ENCODE measurements at places on chromosomes 2 and 18. TPM values are rescaled to one million over a fixed set of nuclear protein-coding genes. Genes with fewer than 3 reads are reported as not detected.

The METAP1D gene
- 11.8 TPM for total RNA-seq

The DSC2 gene
- total RNA-seq: not detected

The CCL20 gene
- not detected for total RNA-seq

The MAP3K19 gene
- not detected for total RNA-seq

The SLC9A2 gene
- not detected for total RNA-seq

The CDKL4 gene
- 0.79 TPM for total RNA-seq

The MC4R gene
- total RNA-seq: not detected

DNA sequence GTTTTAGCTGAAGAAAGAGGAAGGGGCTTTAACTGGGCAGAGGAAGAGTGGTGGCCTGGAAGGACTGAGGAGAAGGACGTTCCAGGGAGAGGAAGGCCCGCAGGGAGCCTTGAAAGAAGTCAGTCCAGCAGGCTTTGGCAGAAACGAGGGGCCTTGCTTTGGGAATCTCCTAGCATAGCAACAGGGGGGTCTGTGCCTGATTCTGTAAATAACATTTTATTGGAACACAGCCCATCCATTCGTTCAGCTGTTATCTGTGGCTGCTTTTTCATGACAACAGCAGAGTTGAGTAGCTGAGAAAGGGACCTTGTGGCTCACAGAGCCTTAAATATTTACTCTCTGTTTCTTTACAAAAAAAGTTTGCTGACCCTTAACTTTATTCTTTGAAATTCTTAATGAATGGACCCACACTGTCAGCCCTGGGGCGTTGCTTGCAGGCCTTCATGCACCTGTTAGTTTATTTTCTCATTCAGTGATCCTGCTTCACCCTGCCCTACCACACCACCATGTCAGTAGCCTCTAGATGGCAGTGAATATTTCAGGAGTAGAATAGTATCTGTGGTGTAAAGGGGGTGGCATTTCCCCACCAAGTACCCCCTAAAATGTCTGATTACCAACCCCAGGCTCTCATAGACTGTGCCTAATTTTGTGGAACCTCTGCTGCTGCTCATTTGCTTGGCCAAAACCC, 61.0 kb downstream of the MGAT5 start:
- DNase-seq: no peak
- no peaks in the 10 kb centered on the region for H3K4me1 ChIP-seq
- H3K27me3 ChIP-seq: no peaks in the 10 kb centered on the region
- H3K27ac ChIP-seq: no peak overlapping the region

- no peak overlapping the region for H3K27ac ChIP-seq
- H3K4me1 ChIP-seq: no peaks in the 10 kb centered on the region
Observed at GRCh38 chr18:50855976-50856757, 22.8 kb upstream of the ME2 start.

- DNase-seq: no peak
- H3K27ac ChIP-seq: no peak overlapping the region
Observed at GRCh38 chr2:74228772-74229171, 30.4 kb downstream of the MTHFD2 start.

DNA sequence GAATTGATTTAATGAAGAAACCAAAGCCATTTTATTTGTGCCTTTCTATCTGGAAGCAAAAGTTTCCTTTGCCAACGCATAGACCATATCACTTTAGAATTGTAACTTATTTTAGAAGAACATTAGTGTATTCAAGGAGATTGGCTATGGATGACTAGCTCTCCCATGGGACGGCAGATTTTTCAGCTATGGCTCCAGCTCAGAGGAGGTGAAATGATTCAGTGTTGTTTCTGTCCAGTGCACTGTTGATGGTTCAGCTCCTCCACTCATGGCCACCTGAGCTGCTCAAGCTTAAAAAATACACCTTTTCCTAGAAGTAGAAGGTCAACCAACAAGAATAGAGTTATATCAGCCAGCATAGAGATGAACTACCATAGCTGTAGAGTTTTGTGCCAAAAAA, 1597.5 kb upstream of the PIK3C3 start:
- H3K4me3 ChIP-seq: no peak overlapping the region
- peaks cover 6% of the 10 kb centered on the region for H3K27me3 ChIP-seq
- H3K27ac ChIP-seq: no peak overlapping the region
- H3K4me1 ChIP-seq: no peaks in the 10 kb centered on the region

DNA sequence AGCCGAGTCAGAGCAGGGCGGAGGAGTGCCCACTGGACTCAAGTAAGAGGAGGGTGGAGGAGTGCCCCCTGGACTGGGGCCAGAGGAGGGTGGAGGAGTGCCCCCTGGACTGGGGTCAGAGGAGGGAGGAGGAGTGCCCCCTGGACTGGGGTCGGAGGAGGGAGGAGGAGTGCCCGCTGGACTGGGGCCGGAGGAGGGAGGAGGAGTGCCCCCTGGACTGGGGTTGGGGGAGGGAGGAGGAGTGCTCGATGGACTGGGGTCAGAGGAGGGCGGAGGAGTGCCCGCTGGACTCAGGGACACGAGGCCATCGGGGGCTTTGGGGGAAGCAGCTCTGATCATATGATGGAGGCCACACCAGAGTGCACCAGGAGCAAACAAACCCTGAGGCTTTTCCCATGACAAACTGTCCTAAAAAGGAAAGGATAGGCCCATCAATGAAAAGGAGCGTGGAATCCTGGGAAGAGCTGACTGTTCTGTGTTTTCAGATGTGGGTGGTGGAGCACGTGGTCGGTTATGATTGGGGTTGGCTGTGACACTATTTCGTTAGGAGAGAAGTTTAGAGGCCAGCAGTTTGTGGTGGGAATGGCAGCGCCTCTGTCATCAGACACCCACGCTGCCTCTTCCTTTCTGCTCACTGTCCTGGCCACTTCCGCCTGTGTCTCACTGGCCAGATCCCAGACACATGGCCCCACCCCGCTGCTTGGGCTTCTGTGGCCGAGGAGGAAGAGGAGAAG, 24.5 kb upstream of the HPCAL1 start:
- no peak for DNase-seq
- H3K27ac ChIP-seq: no peak overlapping the region
- H3K4me1 ChIP-seq: no peaks in the 10 kb centered on the region
- H3K27me3 ChIP-seq: no peaks in the 10 kb centered on the region
- H3K4me3 ChIP-seq: no peak overlapping the region
- no peaks in the 10 kb centered on the region for H3K36me3 ChIP-seq

GRCh38 chr2:70921031-70921430, 14.7 kb upstream of the ATP6V1B1 start:
- no peak for DNase-seq
- H3K4me3 ChIP-seq: no peak overlapping the region
- no peaks in the 10 kb centered on the region for H3K4me1 ChIP-seq
- no peak overlapping the region for H3K27ac ChIP-seq

DNA sequence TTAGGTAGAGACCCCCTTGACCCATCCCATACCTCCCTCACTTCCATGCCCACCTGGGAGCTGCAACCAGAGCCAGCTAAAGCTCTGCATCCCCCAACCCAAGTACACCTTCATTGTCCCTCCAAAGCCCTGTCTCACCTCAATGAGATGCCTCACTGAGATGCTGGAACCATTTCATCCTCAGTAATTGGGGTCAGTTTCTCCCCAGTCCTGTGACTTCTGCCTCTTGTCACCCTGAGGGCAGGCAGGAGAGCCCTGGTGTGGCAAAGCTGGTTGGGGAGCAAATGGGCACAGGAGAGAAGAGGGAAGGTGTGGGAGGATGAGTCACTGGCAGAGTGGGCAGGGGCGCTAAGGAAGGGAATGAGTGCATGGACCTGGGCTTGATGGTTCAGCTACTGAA, 27.9 kb upstream of the NT5DC4 start:
- H3K27ac ChIP-seq: no peak overlapping the region
- no peak for DNase-seq
- H3K4me3 ChIP-seq: no peak overlapping the region
- no peaks in the 10 kb centered on the region for H3K4me1 ChIP-seq

GRCh38 chr2:32422133-32422532, 65.3 kb downstream of the BIRC6 start:
- H3K27ac ChIP-seq: no peak overlapping the region
- DNase-seq: no peak
- no peak overlapping the region for H3K4me3 ChIP-seq
- H3K4me1 ChIP-seq: no peaks in the 10 kb centered on the region

- H3K27me3 ChIP-seq: no peaks in the 10 kb centered on the region
- H3K27ac ChIP-seq: no peak overlapping the region
- H3K4me1 ChIP-seq: no peaks in the 10 kb centered on the region
Observed at GRCh38 chr2:35082072-35082471, 1273.5 kb upstream of the CRIM1 start.

DNA sequence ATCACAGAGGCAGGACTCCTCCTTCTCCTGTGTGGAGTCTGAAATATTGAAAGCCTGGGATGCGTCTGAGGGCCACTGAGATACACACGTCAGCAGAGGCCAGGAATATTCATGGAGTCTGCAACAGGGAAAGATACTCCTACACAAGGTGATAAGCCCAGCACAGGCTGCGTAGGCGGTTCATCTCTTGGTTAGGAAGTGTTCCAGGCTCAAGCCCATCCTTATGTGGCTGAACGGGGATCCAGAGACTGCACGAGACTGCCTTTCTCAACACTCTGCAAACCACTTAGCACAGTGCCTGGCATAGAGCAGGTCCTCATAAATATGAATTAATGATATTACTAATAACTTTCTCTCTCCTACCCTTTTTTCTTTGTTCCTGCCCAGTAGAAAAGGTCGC, 29.2 kb upstream of the AGPS start:
- DNase-seq: no peak
- H3K27me3 ChIP-seq: peaks cover 4% of the 10 kb centered on the region
- H3K27ac ChIP-seq: no peak overlapping the region
- H3K4me3 ChIP-seq: no peak overlapping the region

GRCh38 chr18:22639561-22639960, 221.8 kb upstream of the CTAGE1 start:
- DNase-seq: no peak
- peaks cover 3% of the 10 kb centered on the region for H3K27me3 ChIP-seq
- H3K27ac ChIP-seq: no peak overlapping the region
- H3K4me1 ChIP-seq: no peaks in the 10 kb centered on the region

GRCh38 chr2:27724905-27725701, 46.4 kb upstream of the MRPL33 start:
- H3K4me3 ChIP-seq: no peak overlapping the region
- no peaks in the 10 kb centered on the region for H3K4me1 ChIP-seq
- no peaks in the 10 kb centered on the region for H3K36me3 ChIP-seq
- no peak for DNase-seq
- H3K27me3 ChIP-seq: no peaks in the 10 kb centered on the region
- no peak overlapping the region for H3K27ac ChIP-seq

DNA sequence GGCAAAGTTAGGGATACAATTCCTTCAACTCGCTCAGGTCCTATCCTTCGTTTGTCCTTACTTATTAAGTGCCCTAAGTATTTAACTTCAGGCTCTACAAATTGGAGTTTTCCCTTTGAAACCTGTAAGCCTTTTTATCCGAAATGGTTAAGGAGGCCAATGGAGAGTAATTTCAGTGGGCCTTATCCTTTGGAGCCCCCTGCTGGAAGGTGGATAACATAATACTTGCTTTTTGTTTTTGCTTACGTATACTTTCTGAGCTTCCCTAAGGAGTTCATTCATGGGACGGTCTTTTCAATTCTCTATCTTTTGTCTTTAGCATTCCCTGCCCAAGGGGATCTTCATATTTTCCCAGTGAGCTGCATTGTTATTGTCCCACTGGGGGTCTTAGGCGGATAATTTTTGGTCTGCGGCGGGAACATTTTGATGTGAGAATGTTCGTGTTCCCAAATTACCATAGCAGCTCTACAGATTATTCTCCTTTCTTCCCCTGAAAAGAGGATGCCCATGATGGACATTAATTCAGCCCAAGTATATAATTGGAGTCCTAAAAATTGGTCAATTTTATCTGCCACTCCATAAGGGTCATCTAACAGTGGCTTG, 34.4 kb upstream of the TRAPPC8 start:
- no peaks in the 10 kb centered on the region for H3K27me3 ChIP-seq
- H3K4me3 ChIP-seq: no peak overlapping the region
- no peaks in the 10 kb centered on the region for H3K36me3 ChIP-seq
- no peaks in the 10 kb centered on the region for H3K4me1 ChIP-seq
- peak; percentile 83 for DNase-seq

DNA sequence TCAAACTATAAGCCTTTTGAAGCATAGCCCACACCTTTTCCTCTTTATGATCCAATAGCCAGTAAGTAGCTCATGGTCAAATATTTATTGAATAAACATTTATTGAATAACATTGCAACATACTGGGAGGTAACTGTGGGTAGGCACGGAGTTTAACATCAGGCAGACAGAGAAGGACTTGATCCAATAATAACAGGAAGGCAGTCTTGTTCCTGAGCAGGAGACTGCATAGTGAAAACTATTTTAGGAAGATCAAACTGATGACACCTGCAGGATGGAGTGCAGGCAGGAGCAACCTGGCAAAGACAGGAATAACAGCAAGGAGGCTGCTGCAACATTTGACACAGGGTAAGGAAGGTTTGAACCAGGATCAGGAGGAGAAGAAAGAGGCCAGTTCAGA, 3.1 kb upstream of the DCTN1 start:
- no peaks in the 10 kb centered on the region for H3K27me3 ChIP-seq
- no peaks in the 10 kb centered on the region for H3K36me3 ChIP-seq
- no peak overlapping the region for H3K27ac ChIP-seq
- no peak for DNase-seq

DNA sequence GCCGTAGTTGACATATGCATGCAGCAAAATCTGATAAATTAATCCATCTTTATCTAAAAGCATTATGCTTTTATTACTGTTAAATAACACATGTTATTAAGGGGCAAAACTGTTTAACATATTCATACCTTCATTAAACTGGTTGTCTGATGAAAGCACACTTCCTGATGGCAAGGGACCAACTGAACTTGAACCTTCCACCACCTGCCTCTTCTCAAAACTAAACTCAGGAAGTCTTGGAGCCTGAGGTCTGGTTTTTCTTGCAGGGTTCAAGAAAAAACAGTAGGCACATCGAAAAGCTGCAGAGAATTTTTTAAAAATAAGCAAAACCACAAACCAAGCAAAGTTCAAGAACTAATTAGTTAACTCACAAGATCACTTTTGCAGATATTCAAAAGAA, 64.9 kb downstream of the LNPK start:
- peaks cover 16% of the 10 kb centered on the region for H3K36me3 ChIP-seq
- H3K4me3 ChIP-seq: no peak overlapping the region
- no peaks in the 10 kb centered on the region for H3K27me3 ChIP-seq
- no peaks in the 10 kb centered on the region for H3K4me1 ChIP-seq
- DNase-seq: no peak
- H3K27ac ChIP-seq: no peak overlapping the region

DNA sequence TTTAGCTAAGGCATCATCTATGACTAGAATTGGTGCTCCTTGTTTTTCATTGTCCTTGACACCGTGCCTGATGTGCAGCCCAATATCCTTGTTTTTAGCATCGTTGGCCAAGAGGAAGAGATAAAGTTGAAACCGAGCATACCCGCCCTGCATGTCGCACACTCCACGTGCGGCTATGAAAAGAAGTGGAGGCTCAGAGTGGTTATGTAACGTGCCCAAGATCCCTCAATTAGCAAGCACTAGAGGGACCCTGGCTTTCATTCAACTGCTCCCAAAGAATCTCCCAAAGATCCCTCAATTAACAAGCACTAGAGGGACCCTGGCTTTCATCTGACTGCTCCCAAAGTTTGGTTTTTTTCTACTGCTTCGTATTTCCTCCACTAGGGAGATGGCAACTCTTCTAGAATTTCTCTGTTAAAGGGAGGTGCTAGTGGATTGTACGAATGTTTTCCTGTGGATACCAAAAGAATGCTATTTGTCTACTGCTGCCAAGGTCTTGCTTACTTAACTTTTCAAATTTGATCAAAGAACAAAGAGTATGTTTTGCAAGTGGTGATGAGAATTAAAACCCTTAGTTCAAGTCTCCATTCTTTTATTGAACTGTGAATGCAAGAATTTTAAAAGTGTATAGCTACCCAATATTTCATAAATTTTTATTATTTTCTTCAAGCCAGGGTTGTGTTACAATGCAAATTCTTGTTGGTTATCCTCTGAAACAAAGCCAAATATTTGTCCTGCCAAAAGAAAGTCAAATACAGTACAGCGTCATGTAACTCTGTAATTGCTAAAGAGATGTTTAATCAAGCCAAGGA, 92.1 kb downstream of the AOX1 start:
- H3K27ac ChIP-seq: no peak overlapping the region
- DNase-seq: no peak
- H3K4me3 ChIP-seq: no peak overlapping the region
- no peaks in the 10 kb centered on the region for H3K4me1 ChIP-seq
